ENCODE measurements at places on chromosomes 7 and 10.

DNA sequence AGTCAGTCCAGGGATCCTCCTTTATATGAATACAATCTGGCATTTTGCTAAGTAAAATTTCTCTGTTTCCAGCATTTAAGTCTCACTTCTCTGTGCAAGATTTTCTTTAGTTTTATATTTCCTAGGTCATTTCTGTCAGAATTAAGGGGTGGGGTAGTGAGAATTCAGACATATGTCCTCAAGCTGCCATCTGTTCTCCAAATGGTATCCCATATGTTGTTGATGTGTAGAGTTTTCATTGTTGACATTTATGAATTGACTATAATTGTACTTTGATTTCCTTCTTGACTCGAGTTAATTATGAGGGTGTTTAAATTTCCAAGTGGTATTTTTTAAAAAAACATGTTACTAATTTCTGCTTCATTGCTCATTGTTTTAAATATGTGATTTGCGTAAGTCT, 148.8 kb downstream of the NPSR1 start:
- no peak for DNase-seq

DNA sequence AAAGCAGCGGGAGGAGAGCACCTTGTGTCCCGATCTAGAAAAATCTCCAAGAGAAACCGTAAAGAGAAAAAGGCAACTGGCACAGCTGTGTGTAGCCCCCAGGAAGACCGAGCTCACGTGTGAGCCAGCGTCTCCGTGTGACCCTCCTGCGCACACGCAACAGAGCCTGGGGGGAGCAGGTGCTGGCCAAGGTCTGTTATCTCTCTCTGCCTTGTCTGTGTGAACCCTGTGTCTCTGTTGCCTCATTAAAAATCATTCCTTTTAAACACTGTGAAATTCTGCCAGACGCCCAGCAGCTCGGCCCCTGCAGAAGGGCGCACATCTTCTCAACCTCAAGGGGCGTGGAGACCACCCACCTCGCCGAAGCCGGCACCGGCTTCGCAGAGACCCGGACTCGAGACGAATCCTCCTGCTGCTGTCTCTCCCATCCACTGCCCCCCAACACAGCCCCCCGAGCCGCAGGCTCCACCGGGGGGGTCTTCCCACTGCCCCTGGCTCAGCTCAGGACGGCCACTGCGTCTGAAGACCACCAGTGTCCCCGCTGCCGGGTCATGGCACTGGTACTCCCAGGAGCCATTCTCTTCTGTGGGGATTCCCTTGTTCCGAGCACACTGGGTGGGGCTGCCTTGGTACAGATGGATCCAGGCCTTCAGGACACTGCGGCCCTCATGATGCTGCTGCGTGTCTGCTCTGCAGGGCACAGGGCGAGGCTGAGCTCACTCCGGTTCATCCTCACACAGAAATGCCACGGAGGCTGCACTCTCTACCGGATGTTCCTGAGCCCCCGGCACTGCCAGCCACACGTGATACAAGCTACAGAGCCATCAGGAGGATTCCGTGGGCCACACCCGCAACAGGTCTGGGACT, 94.3 kb upstream of the DNAAF5 start:
- DNase-seq: no peak

- no peak for DNase-seq
Observed at GRCh38 chr7:29105191-29105590, 41.1 kb downstream of the CPVL start.

DNA sequence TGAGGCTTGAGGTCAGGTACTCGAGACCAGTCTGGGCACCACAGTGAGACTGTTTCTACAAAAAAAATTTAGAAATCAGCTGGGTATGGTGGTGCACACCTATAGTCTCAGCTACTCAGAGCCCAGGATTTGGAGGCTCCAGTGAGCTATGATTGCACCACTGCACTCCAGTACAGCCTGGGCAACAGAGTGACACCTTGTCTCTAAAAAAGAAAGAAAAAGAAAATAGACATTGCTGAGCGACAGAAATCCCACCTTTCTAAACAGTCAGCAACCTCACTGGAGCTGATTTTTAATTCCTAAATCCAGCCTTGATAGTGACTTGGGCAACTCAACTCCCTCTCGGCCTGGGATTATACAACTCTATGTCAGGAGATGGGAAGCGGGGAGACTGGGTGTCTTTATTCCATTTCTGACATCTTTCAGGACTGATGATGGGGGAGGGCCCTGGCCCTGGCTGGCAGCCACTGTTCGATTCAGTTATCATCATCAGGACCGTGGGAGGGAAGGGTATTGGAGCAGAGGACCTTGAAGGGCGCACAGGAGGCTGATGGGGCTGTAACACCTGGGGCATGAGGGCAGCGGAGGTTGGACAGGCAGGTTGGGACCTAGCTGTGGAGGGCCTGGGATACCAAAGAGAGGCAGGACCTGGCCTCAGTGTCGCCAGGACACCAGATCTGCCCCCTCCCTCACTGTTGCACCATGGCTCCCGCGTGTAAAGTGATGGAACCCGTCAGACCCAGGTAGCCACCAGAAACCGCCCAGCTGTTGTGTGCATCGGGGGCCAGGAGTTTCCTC, 14.7 kb downstream of the HSPB1 start:
- DNase-seq: no peak

- DNase-seq: no peak
Observed at GRCh38 chr10:97292862-97293198, 393 bp upstream of the ARHGAP19 start.

DNA sequence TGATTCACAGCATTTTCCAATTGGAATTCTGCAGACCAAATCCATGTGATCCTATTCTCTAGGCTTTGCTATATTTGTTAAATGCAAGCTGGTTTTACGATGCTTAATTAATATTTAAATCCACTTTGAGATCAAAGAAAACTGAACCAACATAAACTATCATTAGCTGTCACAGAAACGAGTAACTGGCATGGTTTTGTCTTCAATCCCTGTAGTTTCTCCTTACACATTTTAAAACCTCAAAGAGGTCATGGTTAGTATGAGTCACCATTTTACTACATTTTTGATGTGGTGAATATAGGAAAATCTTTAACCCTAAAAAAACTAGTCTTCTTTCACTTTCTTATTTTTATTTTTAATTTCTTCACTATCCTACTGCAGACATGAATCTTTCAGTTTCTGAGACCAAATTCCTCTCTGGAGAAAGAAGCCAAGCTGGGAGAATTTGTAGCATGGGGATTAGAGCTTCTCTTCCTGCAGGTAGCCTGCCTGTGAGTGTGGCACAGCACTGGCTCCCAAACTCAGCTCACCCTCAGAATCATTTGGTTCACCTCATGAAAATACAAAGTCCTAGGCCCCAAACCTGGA, 8.7 kb upstream of the LIPM start:
- DNase-seq: peak; percentile 60

DNA sequence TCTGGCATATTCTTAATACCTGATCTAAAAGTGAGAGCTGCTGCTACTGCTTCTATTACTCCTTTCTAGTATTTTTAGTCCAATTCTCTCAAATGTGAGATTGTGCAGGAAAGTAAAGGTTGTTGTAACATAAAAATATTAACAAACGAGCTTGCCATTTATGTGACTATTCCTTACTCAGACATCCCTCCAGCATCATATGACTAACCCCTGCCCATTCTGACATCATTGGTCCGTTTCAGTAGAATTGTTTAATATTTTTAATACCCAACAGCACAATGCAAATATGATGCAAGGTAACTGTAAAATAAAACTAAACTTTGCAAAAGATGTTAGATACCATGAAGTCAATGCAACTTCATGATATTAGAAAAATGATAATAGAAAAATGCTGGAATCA, 83.6 kb downstream of the CFAP58 start:
- DNase-seq: no peak

- peak; percentile 88 for DNase-seq
Observed at GRCh38 chr7:34133983-34134782, 228.8 kb downstream of the BMPER start.

GRCh38 chr7:92647652-92648051, 57.5 kb upstream of the FAM133B start:
- DNase-seq: no peak

GRCh38 chr7:15399441-15399840, 162.4 kb downstream of the AGMO start:
- DNase-seq: peak; percentile 39

GRCh38 chr7:151291206-151291605, 42.7 kb upstream of the SMARCD3 start:
- DNase-seq: no peak

DNA sequence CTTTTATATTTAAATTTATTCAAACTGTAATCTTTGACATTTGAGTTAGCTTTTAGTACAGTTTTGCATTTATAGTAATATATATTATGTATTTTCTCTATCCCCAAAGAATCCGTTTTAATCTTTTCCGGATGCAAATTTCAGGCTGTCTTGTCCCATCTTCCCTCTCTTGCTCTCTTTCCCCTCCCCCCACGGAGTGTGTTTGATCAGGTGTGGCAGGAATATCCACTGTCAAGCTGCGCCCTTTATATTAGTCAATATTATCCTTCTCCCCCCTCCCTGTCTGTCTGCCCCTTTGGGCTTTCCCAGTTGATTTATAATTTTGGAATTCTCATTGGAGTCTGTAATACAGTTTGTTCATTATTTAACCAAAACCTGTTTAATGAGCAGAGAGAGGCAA, 19.0 kb downstream of the GBF1 start:
- DNase-seq: no peak

GRCh38 chr7:50270531-50271018, 33.9 kb upstream of the IKZF1 start:
- DNase-seq: no peak

DNA sequence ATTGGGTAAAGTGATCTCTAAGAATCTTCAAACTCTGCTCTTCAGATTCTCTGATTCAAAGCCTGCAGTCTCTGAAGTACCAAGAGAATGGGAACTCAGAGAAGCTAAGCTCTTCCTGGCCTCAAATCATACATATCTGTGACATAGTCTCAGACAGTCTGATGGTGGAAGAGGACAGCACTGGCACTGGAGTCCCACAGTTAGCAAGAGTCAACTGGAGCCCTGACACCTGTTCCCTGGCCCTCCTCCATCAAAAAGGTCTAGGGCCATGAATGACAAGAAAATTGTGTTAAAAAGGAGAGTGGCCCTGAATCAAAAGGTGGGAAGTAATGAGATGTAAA, 37.7 kb downstream of the PRSS2 start:
- DNase-seq: no peak

GRCh38 chr10:55146032-55146431, 345.0 kb upstream of the PCDH15 start:
- DNase-seq: no peak

DNA sequence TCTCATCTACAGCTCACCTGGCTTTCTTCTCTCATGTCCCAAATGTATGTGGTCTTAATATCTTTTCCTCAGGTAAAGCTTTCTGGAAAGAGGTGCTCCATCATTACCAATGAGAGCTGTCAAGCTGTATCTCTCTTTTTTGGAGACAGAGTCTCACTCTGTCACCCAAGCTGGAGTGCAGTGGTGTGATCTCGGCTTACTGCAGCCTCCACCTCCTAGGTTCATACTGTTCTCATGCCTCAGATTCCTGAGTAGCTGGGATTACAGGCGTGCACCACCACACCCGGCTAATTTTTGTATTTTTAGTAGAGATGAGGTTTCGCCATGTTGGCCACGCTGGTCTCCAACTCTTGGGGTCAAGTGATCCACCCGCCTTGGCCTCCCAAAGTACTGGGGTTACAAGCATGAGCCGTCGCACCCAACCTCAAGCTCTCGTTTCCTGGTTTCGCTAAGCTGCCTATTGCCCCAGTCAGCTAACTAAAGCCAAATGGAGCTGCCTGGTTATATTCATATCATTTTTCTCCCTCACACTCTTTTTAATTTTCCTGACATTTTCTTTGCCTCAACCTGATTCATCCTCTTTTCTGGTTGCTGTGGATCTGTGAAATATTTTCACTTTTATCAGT, 60.5 kb downstream of the SUFU start:
- no peak for DNase-seq

DNA sequence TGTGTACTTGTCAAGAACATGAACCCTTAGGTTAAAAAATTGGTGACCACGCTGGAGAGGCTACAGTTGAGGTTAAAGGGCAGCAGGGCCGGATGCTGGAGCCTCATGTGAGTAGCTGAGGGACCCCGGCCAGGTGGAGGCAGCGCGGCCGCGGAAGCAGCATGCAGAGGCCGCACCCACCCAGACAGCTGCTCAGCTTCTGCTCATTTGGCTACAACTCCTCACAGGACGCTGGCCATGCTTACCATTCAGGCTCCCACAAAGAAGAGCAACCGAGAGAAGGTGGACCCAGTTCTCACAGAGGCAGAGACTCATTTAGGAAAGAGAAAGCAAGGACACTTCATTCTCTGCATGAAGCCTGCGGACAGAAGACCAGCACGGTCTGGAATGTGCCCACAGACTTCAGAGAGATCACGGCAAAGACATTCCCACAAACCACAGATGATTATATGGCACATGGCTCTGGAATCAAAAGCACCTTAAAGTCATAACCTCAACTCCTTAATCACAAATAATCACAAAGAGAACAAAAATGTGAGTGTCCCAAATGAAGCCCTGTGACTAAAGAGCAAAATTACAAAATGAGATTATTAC, 94.4 kb downstream of the VOPP1 start:
- DNase-seq: peak; percentile 71

- peak; percentile 69 for DNase-seq
Observed at GRCh38 chr10:126905776-126906703, 812 bp downstream of the DOCK1 start.

GRCh38 chr10:108052981-108053380, 888.5 kb upstream of the SORCS1 start:
- no peak for DNase-seq

DNA sequence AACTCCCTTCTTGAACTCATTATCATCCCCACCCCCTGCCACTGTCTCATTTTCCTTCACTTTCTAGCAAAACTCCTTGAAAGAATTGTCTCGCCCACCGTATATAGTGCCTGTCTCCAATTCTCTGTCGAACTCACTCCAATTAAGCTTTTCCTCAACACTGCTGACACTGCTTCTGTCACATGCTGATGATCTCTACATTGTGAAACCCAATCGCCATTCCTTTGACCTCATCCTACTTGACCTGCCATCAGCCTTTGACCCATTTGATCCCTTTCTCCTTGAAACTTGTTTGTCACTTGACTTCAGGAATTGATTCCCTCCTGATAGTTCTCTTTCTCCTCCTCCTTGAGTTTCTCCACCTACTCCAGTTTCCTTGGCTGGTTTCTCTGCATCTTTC, 54.8 kb downstream of the CCDC71L start:
- no peak for DNase-seq

GRCh38 chr7:117338020-117338419, 15.2 kb upstream of the WNT2 start:
- peak; percentile 22 for DNase-seq

DNA sequence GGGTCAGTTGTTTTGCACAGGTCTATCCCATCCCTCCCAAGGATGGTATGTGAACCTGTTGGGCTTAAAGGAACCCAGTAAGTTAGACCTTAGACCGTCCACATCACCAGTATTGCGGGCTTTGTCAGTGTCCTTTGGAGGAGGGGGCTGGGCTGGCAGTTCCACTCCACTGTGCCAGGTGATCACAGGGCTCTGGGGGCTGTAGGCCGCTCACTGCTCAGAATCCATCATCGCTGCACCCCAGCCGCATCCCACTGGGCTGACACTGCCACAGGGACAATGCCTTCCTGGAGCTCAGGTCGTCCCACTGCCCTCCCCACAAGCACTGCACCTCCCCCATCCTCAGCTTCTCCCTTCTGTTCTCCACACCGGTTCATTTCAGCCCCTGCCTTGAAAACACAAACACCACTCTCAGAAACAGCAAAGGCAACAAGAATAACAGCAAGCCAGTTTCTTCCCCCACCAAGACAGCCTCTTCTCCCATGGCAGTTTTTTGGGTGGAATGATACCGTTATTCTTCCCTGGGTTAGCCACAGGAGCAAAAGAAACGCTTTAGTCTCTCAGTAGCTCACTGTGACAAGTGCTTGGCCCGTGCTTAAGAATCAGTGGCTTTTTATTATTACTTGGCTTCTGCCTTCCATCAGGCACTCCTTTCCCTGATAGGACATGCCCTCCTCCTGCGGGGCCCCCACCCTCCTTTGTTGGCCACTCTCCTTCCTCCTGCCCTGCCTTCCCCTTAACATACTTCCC, 111.2 kb downstream of the GRK5 start:
- no peak for DNase-seq
